ENCODE measurements at places on chromosomes 13 and 19.
A peak's percentile ranks its signal among the peaks of the same experiment; 100 is the strongest.

DNA sequence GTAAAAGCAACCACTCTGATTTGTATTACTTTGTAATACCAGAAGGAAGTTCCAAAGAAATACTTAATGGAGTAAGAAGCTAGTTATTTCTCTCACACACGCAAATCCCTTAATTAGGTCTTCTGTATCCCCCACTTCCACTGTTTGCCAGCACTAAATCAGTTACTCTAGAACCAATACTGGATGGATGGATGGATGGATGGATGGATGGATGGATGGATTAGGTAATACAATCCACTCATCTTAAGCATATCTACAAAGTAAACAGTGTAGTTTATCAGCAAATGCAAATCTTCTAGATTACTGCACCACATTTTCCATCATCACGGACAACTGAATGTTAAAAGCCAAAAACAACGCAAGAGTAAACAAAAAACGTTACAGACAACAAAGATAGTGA, 5.2 kb upstream of the EFNB2 start:
- DNase-seq, result no peak

DNA sequence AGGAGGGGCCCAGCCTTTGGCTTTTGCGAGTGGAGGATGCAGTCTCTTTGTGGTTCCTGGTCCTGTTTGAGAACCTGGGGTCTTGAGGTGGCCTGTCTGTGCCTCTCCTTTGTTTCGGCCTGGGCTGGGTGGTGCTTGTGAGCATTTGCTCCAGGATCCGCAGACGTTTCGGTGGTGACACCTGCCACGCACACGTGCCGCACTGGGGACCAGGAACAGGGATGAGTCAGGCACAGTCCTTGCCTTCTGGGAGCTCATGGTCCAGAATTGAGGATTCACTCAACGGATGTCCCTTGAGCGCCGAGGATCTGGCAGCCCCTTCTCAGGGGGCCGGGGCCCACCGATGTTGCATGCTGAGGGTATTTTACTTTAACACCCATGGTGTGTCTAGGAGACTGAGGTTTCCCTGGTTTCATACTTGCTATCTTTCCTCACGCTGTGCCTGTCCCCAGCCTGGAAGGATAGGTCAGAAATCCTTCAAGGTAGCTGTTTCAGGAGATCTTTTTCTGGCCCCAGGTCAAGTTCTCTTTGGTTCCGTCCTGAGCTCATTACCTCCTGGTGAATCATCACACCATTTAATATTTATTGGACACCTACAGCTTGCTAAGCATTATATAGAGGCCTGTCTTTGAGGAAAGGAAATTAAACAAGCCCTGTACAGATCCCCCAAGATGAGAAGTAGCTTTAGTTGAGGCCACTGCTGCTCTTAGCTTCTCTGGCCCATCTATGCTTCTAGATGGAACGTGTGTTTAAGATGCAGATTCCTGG, 5.1 kb downstream of the HDGFL2 start:
- DNase-seq, result no peak

GRCh38 chr19:19230999-19231398, 19.2 kb downstream of the NCAN start:
- no peak for DNase-seq

DNA sequence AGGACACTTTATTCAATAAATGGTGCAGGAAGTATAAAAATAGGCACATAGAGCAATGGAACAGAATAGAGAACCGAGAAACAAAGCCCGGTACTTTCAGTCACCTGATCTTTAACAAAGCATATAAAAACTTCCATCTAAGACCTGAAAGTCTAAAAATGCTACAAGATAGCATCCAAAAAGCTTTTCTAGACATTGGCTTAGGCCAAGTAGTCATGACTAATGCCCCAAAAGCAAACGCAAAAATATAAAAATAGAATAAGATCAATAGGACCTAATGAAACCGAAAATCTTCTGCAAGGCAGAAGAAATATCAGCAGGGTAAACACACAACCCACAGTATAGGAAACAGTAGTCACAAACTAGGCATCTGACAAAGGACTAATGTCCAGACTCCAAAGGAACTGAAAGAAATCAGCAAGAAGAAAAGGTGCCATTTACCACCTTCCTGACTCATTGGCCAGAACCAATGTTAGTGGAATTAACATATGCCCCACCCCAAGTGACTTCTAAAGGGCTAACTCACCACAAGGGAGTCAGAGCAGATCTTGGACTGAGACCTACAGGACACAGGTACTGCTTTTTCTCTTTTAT, 40.8 kb upstream of the CEACAM21 start:
- DNase-seq, result no peak

GRCh38 chr19:47661161-47661560, 52.1 kb upstream of the EHD2 start:
- DNase-seq, result no peak

- DNase-seq, result no peak
Measured at GRCh38 chr19:6378041-6378440, 2.3 kb upstream of the PSPN start.

DNA sequence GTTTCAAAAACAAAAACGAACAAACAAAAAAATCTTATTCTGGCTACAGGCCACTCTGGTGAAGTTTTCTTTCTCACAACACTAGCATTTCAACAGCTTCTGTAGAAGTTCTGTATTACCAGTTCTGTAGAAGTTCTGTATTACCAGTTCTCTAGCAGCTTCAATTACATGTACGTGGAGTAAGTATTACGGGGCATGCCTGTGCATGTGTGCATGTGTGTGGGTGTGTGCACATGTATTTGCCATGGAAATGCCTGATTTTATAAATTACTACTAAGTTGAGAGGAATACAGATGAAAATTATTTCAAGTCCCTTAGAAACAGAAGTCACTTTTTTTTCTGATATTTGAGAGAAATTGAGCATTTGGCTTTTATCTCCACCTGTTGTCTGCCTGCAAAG, 414.2 kb downstream of the FOXO1 start:
- no peak for DNase-seq

DNA sequence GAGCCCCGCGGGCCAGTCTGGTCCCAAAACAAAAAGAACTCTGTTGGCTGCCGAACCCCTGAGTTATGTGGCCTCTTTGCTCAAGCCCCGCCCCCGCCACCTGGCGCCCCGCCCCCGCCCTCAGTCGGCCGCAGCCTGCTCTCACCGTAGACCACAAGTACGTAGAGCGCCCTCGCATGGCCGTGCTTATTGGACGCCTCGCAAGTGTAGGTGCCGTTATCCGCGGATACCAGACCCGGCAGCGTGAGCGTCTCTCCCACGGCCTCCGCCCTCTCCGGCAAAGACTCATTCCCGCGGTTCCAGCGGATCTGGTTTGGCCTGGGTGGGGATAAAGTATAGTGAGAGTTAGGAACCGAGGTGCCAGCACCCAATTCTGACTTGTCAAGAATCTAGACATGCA, 5.5 kb upstream of the ZNF428 start:
- DNase-seq, result peak; percentile 81

DNA sequence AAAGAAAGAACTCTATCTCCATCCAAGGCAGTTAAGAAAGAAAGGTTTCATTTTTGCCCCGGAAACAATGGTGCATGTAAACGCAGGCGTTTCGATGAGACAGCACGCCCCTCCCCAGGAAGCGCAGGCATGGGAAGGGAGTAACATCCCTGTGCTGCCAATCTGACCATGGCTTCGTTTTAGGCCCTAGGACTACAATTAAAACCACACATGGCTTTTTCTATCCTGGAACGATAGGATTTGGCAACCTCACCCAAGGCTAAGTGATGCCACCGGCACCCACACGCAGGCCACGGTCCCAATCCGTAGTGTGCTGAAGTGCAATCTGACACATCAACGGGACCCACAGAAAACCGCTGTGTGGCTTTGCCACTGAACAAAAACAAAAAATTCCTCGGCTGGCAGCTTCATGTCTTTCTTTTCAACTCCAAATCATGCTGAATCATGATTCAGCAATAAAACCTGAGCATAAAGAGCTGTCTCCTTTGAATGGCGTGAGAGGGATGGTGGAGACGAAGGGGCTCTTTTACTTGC, 24.2 kb downstream of the RANBP3 start:
- DNase-seq, result peak; percentile 16

- no peak for DNase-seq
Measured at GRCh38 chr13:109647053-109647452, 139.3 kb downstream of the IRS2 start.

Measured in stimulated activated CD4-positive, alpha-beta T cell treated with anti-CD3 and anti-CD28 coated beads, Interleukin-2, amount 100 ng/mL, for 4 hours (primary cell).